ENCODE measurements at places on chromosomes 11 and 22.
A peak's percentile ranks its signal among the peaks of the same experiment; 100 is the strongest.

- ATAC-seq: no peak
These were observed 648 bp downstream of the KCNJ11 start for GRCh38 chr11:17387811-17388210.

DNA sequence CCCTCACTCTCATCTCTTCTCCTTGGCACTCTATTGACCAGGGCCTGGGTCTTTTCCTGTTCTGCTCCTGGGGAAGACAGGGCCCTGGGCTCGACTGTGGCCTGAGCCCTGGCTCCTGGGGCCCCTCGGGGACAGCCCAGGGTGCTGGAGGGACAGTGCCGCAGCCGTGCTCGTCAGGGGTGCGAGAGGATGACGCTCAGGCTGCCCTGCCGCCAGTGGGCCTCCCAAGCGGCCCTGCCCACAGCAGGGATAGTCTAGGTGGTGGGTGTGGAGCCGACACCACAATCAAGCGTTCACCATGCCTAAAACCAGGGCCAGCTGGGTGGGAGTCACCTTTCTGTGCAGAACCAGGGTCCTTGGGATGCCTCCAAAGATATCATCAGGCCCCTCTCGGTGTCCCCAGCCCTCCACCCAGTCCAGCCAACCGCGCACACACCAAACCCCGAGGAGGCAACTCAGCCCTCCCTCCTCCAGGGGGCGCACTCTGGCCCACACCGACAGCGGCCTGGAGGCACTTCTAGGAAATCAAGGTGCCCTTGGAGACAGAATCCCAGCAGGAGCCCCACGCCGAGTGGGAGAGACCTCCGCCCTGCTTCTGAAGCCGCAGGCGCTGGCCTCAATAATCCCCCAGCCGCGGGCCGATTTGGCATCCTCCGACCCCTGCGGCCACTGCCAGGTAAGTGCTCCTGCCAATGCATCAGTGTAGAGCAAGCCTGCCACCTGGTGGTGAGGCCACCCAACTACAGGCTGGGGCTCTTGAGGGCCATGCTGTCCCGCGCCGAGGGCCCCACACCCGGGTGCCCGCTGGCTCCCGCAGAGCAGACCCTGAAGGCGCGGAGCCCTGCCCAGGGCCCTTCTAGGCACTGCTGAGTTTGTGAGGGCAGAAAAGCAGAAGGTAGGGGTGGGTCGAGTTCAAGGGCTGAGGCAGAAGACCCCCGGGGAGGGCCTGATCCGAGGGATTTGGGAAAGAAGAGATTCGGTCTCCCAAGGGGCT lies 496.4 kb downstream of the BUD13 start:
- ATAC-seq: peak; percentile 76

DNA sequence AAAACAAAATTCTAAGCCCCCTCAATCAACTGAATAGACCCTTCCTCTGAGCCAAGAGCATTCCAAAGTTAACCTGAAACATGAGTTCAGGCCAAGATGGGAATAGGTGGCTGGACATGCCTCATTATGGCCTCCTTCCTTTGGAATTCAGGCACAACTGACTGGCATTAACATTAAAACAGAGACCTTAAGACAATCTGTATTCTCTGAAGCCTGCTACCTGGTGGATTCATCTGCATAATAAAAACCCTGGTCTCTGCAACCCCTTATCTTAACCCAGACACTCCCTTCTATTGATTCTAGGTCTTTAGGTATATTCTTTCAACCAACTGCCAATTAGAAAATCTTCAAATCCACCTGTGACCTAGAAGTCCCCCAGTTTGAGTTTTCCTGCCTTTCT lies 66.3 kb downstream of the JRKL start:
- no peak for ATAC-seq

DNA sequence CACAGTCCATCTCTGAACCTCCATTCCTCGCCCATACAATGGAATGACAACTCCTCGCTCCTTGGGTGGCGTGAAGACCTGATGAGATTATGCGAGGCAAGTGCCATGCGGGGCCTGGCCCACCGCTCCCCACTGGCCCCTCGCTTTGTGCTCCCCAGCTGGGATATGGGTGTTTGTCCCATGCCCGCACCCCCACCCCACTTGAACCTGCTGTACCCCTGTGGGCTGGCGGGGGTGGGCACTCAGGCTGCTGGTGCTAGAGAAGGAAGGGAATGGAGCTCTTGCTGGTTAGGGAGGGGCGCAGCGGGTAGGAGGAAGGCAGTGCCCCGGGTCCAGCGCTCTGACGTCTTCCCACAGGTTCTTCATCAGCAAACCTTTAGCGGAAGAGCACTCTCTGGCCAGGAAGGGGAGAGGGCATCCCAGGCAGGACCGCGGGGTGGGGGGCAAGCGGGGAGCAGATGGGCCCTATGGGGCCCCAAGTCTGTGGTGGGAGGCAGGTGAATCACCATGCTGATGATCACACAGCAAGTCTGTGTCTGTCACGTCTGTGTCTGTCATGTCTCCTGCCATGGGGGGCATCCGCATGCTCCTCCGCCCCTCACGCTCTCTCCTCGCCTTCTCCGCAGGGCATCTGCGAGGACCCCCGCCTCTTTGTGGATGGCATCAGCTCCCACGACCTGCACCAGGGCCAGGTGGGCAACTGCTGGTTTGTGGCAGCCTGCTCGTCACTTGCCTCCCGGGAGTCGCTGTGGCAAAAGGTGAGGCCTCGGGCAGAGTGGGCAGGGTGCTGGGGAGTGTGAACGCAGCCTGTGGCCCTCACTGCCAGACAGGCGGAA lies 9.4 kb upstream of the OMP start:
- no peak for ATAC-seq

DNA sequence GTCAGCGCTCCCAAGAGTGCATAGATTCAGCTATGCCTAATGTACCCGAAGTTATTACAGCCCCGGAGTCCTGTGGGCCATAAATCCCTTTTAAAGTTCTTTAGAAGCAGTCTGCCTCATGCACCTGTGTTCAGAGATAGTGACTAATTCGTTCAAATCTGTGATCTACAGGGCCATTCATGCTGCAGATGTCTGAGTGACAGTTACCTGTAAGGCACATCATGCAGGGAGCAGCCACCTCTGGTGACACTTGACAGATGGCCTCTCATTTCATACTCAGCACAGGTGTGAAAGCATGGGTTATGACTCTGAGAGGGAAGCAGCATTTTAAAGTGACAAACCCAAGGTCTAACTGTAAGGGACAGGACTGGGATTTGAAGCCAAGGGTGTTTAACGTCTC lies 2.4 kb upstream of the E2F8 start:
- ATAC-seq: no peak
